Left ventricle myocardium superior (tissue), 1 donor: ENCODE measurements at places on chromosomes 6 and 20. TPM values are rescaled to one million over a fixed set of nuclear protein-coding genes. Genes with fewer than 3 reads are reported as not detected.
A peak's percentile ranks its signal among the peaks of the same experiment; 100 is the strongest.

DNA sequence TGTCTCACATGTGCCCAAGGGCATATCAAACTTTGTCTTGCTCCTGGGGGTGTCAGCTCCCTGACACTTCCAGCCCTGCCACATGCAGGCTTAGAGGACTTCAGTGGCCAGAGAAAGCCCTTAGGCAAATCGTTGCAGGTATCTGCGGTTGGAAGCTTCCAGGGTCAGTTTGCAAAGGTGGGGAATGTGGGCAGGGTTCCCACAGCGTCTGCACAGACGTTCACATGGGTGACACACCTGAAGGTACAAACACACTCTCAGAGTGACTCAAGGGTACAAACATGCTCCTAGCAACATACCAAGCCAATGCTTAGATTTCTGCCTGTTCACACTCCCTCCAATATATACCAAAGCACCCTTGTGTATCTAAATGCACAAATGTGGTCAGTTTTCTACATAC is 30.0 kb downstream of the VSTM2L start:
- DNase-seq, result no peak

DNA sequence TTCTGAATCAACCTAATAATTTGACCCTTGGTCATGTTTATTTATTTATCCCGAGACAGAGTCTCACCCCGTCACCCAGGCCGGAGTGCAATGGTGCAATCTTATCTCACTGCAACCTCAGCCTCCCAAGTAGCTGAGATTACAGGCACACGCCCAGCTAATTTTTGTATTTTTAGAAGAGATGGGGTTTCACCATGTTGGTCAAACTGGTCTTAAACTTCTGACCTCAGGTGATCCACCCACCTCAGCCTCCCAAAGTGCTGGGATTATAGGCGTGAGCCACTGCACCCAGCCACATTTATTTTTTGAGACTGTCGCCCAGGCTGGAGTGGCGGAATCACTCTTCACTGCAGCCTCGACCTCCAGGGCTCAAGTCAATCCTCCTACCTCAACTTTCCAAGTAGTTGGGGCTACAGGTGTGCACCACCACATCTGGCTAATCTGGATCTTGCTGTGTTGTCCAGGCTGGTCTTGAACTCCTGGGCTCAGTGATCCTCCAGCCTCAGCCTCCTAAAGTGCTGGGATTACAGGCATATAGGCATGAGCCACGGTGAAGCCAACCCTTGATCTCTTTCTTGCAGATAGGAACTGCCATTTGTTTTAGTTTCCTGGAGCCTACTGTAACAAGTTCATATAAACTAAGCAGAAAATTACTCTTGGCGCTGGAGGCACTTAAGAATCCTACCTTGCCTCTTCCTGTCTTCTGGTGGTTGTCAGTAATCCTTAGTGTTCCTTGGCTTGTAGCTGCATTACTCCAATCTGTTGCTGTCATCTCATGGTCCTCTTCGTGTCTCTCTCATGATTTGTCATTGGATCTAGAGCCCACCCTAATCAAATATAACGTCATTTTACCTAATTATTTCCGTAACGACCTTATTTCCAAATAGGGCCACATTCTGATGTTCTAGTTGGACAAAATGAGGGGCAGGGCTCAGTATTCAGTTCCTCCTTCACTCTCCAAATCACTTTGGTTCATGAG is 2.3 kb downstream of the RPS18 start:
- DNase-seq, result no peak

- peak; percentile 38 for DNase-seq
These were observed 10.4 kb upstream of the VNN2 start for GRCh38 chr6:132768051-132768517.

SAMD5 gene
- total RNA-seq, result 0.67 TPM

HCRTR2 gene
- total RNA-seq, result not detected

DNA sequence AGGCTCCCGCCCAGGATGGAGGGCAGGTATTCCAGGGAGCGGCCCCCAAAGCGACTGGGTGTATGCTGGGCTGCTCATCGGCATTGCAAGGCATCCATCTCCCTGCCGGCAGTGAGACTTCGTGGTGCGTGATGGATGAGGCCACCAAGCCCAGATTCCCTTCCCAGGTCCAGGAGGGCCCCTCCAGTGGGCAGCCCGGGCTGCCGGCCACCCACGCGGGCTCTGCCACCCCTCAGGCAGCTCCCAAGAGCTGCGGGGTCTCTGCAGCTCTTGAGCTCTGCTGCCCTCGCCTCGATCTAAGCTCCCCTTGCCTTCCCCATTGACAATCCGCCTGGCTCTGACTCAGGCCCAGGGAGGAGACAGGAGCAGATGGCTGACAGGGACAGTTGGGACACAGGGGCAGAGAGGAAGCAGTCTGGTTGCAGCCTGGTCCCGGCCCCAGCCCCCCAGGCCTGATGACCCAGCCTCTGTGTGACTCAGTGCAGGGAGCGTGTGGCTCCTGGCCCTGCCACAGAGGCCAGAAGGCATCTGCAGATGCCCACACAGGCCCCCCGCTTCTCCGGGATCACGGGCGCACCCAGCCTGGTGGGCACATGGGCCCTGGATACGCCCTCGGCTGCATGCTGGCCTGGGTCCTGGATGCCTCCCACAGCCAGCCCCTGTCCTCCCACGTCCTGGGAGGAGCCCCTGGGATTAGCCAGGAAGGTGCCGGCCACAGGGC is 33.0 kb downstream of the SLCO4A1 start:
- no peak for DNase-seq

- DNase-seq, result no peak
These were observed 757 bp upstream of the SAMD3 start for GRCh38 chr6:130223508-130223907.

TOX2 gene
- 0.47 TPM for total RNA-seq

DNA sequence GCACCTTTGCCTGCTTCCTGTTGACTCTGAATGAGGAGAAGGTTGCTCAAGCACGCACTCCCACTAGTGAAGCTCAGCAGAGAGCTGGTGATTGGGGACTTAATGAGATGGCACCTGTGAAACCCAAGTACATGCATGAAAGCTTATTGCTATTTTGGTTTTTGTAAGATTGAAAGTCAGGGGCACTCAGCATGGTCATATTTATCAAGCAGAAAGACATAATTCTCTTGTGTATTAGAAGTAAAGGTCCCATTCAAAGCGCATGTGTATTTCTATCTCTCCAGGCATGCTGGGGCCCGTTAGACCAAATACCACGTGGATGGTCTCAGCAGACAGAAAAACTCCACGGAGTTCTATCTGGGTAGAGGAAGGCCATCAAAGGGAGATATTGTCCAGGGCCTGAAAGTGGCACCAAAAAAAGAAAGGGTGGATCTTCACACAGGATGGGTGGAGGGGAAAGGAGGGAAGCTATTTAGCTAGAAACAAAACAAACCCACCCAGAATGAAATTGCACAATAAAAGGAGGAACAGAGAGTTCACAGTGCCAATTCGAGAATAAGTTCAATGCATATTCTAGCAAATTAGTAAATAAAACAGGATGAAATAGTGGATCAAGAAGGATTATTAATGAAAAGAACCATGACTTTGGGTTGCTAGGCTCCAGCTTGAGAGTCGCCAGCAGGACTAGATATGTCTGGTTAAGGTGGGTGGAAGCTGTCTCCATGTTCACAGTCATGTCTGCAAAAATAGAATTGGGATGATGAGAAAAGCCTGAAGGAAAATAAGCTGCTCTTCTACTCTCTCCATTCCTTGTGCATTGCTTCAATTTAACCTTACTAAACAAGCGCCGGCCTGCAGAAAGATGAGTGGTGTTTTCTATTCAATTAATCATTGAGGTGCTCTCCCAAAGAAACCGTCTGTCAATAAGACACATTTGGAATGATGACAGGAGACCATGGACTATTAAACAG is 224.9 kb upstream of the DTNBP1 start:
- no peak for DNase-seq

DNA sequence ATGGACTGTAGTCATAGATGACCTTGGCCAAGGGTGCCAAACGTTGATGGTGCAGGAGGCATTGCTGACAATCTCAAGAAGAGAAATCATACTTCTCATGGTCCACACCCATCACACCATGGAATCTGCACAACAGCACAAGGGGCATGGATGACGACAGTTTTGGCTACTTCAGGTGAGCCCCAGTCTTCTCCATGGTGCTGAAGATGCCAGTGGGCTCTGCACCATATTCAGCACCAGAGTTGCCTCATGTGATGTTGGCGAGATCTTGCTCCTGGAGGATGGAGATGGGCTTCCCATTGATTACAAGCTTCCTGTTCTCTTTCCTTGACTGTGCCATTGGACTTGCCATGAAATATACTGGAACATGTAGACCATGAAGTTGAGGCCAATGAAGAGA is 188.9 kb downstream of the NRN1 start:
- no peak for DNase-seq

CENPQ gene
- 3.2 TPM for total RNA-seq

DNA sequence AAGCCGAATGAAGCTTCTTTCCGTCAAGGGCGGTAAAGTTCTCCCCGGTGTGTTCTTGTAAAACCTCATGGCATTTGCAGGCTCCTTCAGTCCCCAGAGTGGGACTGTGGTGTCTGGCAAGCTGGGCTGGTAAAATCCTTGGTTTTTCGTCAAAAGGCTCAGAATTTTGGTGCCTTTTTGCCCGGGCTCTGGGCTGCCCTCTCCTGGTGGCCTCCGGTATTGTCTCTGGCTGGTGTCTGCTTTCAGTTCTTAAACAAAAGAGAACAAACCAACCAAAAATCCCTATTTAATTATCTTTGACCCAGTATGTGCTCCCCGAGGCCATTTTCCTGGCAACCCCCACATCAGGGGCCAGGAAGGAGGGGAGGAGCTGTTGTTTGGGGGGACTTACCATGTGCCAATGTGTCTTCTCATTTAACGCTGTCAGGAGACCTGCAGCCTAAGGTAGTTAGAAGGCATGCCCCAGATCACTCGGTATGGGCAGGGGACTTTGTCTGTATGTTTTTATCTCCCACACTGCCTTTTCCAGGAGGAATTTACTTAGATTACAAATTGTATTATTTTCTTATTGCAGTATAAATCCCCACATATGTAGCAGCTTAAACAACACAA is 11.1 kb downstream of the CDH4 start:
- DNase-seq, result no peak

DNA sequence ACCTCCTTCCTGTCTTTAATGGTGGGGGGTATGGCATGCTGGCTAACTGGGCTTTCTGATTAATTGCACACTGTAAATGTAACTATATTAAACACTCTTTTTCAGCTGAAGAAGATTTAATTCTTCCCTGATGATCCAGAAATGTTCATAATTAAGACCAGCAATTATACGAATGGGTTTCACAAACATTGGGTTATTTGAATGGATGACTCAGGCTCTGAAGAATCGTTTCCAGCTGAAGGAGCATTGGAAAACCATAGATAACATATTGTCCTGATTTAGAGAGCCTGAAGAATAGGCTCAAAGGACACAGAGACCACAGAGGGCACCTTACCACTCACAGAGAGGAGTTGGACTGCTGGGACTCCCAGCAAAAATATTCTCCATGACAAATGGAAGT is 130.7 kb upstream of the SSTR4 start:
- DNase-seq, result no peak

STMND1 gene
- not detected for total RNA-seq

- no peak for DNase-seq
These were observed 26.4 kb downstream of the COX4I2 start for GRCh38 chr20:31663838-31664695.

DNA sequence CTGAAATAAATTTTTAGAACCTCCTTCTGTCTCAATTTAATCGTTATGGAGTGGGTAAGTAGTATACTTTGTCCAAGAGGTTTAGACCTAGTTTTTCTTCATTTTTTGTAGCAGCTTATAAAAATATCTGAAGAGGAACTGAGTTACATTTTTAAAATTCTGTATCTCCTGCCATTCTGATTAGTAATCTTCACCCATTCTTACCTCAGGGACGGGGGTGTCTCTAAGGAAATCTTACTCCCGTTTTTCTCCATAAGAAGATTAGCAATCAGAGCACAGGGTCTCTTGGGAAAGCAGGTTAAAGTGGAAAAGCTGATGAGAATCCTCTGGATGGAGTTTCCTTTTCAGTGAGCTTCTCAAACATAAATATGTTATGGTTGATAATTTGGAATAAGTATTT is 259.3 kb upstream of the FAM83B start:
- DNase-seq, result no peak

DNA sequence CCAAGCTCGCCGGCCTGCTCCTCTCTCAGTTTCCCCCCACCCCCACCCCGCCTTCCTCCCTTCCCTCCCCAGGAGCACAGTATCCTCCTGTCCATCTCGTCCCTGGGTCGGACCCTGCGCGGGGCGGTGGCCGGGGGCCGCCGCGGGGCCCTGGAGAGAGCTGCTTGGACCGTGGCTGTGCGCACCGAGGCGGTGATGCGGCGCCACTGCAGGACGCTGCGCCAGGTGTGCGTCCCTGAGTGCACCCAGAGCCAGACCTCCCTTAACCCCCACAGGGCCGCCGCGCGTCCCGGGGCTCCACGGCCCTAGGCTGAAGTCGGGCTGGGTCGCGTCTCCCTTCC is 2.2 kb downstream of the C20orf204 start:
- no peak for DNase-seq

DNA sequence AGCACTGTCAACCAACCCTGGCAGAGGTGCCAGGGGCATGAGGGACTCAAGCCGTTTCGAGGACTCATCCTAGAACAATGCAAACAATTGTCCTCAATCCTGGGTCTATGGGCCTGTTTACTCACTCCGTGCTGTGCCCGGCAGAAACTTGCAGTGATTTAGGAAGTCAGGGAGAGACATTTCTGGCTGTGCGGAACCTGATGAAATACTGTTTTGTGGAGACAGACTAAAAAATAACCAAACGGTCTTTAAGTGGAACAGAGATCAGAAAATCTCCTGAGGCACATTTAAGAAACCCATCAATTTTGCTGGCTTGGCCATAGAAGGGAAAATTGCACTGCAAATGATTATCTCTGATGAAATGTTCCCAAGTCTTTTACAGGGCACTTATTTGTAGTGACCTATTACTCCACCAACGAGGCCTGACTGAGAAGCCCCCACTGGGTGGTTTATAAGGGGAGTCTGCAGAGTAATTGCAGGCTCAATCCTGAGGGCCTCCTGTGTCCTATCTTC is 79.8 kb upstream of the KCNK16 start:
- DNase-seq, result no peak
